ENCODE measurements at places on chromosomes 3 and 15.

- DNase-seq, result no peak
Measured at GRCh38 chr3:63456901-63457300, 178.8 kb downstream of the SYNPR start.

DNA sequence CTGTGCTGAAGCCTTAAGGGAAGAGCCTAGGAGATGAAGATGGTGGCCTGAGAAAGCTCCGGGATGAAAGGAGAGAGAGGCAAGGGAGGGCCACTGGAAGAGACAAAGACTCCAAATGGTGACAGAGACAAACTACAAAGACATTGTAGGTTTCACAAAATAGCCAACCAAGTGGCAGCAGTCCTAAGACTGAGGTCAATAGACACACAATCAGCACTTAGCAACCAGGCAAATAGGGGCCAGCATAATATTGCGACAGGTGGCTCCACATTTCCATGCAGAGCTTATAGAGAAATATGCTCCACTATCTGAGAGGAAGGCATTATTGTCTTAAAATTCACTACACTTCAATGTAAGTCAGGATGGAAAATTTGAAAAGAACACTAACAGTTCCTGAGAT is 22.1 kb upstream of the MYO5C start:
- no peak for DNase-seq

- DNase-seq, result no peak
Measured at GRCh38 chr15:88608607-88609181, 12.4 kb upstream of the AEN start.

DNA sequence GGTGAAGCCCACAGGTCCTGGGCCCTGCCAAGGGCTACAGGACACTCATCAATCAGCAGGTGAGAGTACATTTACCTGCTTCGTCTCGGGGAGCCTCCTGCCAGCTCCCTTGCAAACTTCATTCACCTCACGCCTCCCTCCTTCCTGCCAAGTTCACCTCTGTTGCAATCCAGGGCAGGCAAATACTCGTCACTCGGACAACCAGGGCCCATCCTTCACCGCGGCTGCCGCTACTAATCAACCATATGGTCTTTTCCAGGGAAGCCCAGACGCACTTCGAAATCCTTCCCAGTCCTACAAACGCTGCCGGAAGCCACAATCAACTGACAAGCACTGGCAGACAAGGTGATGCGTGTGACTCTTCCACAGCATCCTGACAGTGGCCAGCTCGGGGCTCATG is 200.7 kb upstream of the NSMCE3 start:
- DNase-seq, result no peak

- no peak for DNase-seq
Measured at GRCh38 chr3:76827701-76828226, 212.1 kb upstream of the ROBO2 start.

DNA sequence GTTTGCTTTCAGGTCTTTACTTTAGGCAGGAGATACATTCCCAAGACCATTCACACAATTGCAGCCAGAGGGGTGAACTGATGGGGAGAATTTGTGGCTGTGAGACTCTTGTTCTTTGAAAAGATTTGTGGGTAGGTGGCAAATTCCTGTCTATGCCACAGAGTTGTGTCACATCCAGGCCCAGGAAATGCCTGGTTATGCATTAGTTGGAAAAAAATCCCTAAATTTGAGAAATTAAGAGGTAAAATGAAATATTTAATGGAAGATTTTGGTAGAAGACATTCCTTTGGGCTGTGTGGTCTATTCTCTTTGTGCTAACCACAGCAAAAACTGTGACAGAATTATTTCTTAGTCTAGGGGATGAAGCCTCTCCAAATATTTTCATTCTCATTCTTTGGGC is 28.8 kb downstream of the SAMMSON start:
- DNase-seq, result no peak

- DNase-seq, result no peak
Measured at GRCh38 chr3:112813723-112814171, 32.9 kb downstream of the CD200R1L start.

DNA sequence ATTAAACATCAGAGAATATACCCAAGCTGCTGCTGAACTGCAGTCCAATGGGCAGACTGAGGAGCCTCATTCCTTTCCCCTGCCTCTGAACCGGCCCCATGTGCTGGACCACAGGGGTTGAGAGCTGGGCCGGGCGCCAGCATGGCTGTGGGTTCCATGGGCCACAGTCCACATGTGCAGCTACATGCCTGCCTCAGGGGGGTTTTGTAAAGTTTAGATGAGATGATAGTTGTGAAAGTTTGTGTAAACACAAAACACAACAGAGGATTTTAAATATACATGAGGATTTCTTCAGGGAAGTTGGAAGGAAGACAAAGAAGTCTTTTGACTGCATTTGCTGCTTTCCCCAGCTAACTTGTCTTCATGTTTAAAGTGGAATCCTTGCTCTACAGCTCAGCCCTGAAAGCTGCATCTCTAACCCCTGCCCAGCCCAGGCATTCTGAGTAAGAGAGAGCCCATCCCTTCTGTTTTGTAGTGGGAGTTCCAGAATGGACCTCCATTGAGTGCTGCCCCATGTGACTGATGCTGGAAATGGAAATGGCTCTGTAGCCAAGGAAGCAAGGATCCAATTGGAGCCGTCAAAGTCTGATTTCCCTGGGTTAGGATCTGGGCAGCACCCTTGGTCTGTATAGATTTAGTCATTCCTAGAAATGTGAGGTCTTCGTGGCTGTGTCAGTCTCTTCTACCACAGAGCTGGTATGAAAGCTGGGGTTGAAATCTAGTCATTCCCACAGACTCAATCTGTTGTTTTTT is 17.5 kb downstream of the SLC12A8 start:
- DNase-seq, result no peak

- DNase-seq, result no peak
Measured at GRCh38 chr3:80395023-80395422, 627.2 kb upstream of the ROBO1 start.

DNA sequence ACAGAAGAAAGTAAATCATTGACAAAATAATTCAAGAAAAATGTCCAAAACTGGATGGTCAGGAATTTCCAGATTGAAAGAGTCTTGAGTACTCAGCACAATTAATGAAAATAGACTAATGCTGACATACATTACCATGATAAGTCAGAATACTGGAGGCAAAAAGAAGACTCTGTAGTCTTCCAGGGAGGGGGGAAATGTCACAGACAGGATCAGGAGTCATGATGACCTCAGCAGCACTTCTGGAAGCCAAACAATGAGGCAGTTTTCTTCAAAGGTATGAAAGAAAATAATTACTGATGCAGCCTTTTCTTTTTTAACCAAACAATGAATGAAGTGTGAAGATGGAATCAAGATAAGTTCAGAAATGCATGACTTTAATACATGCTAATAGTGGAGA is 30.1 kb upstream of the SLC22A13 start:
- DNase-seq, result no peak

GRCh38 chr15:78264304-78265136 is at the start of gene DNAJA4:
Gene DNAJA4 (plus strand): TSS chr15:78264562. CDS start chr15:78264764, 202 bp downstream.
- peak; percentile 64 for DNase-seq

DNA sequence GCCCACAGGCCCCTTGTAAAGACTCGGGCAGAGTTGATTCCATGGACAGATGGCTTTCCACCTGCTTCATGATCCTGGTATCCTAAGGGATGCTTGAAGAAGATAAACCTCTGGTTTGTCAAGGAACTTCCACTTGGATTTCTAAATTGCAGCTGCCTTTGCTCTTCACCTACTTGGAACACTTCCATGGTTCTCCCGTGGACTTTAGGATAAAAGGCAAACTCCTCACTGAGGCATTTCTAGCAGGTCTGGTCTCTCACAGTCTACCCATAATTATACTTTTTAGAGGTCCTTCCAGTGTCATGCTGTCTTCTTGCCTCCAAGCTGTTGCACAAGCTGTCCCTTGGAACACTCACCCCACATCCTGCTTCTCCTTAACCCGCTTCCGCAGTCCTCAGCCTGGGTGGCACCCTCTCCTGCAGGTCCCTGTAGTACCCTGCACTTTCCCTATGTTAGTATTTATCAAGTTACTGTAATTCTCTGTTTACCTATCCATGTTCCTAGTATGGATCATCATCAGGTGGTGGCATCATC is 12.7 kb downstream of the TLNRD1 start:
- DNase-seq, result no peak

GRCh38 chr3:151276038-151276686 is 2.2 kb downstream of the P2RY14 start:
- DNase-seq, result no peak

GRCh38 chr15:93887151-93887550 is 344.2 kb upstream of the MCTP2 start:
- DNase-seq, result no peak

- no peak for DNase-seq
Measured at GRCh38 chr3:34005886-34006285, 207.5 kb downstream of the PDCD6IP start.

- DNase-seq, result no peak
Measured at GRCh38 chr3:154971341-154971740, 108.8 kb upstream of the MME start.

DNA sequence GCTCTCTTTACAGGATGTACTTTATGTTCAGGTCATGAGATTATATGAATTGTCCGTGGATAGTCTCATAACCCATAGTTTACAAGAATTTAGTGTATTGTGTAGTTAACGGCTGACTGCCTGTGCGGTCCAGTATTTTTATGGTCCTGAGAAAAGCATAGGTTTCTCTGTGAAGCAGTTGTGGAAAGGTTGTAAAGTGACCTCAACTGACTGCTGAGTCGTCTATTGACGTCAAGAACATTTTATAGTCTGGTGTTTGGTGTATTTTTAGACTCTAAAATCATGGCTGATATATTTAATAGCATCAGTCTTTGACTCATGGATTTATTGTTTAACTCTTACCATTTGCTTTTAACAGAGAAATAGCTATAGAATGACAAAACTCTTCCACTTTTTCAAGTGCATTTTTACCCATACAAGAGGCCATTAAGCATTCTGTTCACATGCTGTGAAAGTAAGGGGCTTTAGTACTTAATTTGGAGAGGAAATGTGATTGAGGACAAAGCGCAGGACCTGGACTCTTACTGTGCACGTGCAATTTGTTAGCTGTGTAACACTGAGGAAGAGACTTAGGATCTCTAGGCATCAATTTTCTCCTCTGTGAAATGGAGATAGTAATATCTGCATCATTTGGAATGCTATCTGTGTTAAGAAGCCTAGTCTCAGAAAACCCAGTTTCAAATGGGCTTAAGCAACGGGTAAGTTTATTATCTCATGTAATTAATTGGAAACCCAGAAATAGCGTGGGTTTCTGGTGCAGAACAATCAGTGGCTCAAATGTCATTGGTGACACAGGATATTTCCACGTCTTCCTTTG is 240.8 kb downstream of the NFKBIZ start:
- no peak for DNase-seq

DNA sequence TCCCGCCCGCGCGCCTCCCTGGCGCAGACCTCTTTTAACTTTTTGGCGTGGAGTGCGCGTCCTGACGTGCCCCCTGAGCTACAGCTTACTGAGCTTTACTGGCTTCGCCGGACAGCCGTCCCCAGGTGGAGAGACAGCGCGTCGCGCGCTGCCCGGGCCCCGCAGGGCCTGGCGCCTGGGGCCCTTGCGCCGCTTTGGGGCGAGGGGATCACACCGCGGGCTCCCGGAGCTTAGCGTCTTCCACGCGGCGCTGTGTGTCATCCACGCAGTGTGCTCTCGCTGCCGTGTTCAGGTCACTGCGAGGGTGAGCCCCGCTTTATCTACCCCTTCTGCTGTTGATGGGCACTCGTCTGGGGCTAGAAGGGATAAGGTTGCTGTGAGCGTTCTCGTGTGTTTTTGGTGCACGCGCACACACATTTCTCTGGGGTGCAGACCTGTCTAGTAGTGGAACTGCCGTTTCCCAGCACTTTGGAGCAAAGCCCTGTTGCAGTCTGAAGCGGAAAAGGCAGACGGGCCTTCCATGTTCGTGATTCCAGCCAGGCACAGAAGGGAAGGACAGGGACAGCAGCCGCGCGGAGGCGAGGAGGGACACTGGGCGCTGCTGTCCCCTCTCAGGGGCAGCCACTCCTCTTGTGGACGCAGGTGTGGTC is 33.1 kb upstream of the ALDH1L1 start:
- no peak for DNase-seq

DNA sequence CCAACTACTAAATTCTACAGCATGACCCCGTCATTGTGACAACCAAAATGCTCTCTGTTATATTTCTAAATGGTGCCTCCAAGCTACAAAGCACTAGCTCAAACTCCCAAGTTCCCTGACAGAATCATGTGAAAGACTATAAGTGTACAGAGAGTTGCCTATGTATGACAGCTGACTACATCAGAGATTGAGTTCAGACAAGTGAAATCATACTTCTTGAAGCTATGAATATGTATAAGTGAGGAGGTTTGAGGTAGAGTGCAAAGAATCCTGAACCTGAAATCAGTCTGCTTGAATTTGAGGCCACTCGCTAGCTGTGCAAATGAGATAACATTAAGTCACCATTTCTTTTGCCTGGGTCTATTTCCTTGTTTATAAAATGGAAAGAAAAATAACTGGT is 63.9 kb upstream of the TP63 start:
- DNase-seq, result no peak

GRCh38 chr3:106058475-106058874 is 189.7 kb upstream of the CBLB start:
- DNase-seq, result no peak

GRCh38 chr3:170178651-170179050 is 2.9 kb downstream of the PHC3 start:
- peak; percentile 30 for DNase-seq

GRCh38 chr3:179432451-179432850 is 18.8 kb downstream of the GNB4 start:
- DNase-seq, result no peak

DNA sequence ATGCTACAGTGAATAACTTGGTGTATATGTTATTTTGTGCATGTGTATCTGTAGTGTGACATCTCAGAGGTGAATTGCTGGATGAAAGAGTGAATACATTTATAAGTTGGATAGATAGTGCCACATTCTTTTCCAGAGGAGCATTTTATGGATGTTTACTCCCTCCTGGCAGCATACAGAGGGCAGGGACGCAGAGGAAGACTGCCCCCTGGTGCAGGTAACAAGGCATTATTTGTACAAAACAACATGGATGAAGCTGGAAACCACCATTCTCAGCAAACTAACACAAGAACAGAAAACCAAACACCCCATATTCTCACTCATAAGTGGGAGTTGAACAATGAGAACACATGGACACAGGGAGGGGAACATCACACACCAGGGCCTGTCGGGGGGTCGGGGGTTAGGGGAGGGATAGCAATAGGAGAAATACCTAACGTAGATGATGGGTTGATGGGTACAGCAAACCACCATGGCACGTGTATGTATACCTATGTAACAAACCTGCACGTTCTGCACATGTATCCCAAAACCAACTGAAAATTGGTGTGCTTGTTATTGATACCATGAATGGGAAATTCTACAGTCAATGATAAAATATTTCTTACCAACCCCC is 57.9 kb upstream of the CTXND1 start:
- DNase-seq, result no peak

DNA sequence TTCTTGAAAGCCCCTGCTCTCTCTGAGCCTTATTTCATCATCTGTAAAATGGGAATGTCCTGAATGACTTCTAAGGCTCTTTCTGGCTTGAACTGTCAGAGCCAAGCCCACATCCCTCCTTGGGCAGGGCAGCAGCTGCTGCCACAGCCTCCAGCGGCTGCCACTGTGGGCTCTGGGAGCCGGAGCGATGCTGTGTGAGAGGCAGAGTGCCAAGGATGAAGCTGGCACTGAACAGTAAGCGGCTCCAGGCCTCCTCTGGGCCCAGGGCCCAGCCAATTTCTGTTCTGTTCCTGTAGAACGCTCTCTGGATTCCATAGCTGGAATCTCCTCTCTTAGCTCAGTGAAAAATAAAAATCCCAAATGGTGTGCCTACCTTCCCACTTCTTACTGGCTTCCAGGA is 4.4 kb downstream of the CPLX3 start:
- no peak for DNase-seq
